ENCODE measurements at places on chromosomes 4 and X.

GRCh38 chr4:41693629-41694028 is 54.9 kb downstream of the PHOX2B start:
- peak; percentile 5 for DNase-seq

DNA sequence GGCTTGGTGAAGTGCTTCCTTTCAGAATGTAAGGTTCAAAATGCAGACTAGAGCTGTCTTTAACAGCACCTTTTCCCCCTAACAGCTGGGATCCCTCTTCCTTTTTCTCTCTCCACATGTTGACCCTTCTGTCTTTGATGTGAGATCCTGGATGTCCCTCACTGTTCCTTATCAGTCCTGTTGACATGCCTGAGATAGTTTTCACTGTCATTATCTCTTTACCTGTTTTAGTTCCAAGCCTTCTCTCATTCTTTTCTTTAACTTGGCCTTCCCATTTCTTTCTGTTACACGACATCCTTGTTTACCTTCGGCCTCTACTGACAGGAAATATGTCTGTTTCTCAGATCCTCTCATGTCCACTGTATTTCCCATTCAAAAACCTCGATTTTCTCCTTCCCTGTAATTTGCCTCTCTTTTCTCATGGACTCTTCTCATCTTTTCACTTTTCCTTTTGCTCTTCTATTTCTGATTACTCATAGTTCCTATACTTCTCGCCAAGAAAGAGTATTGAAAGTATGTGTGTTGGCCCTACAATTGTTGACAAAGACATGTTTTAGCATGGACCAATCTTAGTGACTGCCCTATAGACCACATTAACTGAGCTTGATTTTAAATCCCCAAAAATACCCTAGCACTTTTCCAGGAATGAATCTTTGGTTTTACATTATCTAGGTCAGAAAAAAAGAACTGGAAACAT is 1.2 kb upstream of the SOWAHB start:
- DNase-seq: no peak

DNA sequence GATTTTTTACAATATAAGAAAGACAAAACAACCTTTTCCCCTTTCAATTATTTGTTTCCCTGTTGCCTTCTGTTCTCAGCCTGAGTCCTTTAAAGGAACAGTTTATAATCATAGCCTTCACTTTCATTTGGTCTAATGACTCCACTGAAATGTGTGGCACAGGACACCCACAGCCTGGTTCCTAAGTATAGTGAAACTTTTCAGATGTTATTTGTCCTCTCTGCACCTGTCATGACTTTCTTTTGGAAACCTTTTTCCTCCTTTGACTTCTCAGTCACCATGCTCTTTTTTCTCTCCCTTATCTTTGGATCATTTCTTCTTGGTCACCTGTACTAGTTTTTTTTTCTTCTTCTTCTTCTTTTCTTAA is 237.8 kb upstream of the ANXA3 start:
- DNase-seq: no peak

DNA sequence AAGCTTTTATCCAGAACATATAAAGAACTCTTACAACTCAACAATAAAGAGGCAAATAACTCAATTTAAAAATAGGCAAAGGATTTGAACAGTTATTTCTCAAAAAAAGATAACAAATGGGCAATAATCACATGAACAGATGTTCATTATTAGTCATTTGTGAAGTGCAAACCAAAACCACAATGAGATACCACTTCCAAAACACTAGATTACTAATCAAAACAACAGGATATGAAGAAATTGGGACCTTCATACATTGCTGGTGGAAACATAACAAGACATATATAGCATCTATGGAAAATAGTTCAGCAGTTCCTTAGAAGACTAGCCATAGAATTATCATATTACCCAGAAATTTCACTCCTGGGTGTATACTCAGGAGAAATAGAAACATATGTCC is 224.6 kb downstream of the FBXO8 start:
- DNase-seq: no peak

DNA sequence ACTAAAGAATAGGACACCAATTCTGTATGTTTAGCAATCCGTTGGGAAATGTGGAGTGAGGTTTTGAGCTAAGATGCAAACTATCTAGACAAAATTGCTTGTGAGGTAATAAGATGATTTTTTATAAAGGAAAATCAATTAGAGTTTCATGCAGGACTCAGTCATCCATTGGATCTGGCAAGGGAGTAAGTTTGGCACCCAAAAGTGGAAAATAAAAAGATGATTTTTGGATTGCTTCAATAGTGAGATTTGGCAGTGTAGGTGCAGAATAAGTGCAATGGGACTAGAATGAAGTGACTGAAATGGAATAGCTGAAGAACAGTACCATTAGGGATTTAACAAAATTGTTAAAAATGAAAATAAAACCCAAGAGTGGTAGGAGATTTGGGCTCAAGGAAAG is 290.5 kb upstream of the EPHA5 start:
- DNase-seq: no peak

- DNase-seq: no peak
These were observed 47.6 kb downstream of the SH3KBP1 start for GRCh38 chrX:19839770-19840254.

GRCh38 chr4:121863799-121864198 is 6.5 kb downstream of the BBS7 start:
- no peak for DNase-seq

- peak; percentile 61 for DNase-seq
These were observed 76.3 kb downstream of the SYNPO2 start for GRCh38 chr4:118964891-118965411.

- DNase-seq: no peak
These were observed 13.8 kb downstream of the CENPC start for GRCh38 chr4:67531379-67531962.

DNA sequence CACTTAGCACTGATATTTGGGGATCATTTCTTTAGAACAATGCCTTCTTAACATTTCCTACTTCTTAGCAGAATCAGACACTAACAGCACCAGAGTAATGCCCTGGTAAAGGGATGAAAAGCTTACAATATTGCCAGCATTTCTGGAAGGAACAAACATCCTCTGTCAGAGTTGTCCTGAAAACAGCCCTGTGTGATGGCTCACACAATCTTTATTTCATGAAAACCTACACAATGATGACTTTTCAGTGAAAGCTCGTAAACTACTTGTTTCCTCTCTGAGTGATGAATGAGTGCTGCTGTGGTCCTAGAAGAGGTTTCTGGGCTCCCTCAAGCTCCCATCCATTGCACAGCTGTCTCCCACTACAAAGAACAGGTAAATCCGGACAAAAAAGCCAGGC is 52.8 kb downstream of the GPC4 start:
- DNase-seq: no peak

DNA sequence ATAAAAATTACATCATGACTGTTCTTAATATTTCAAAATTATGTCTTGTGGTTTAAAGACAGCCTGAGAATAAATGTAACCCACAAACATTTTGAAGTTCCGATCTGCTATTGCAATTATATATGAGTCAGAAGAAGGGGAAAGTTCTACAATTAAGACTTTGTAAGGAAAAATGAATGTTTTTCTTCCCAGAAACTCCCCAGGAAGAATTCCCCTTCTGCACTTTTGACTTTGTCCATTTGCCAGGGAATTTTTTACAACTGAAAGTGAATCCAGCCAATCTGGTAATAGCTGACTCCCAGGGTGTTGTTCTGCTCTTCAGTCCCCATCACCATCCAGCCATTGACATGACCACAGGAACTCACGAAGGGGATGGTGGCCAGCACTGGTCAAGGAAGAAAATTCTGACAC is 61.6 kb upstream of the NOCT start:
- DNase-seq: peak; percentile 73

GRCh38 chr4:76687746-76688448 is 210.0 kb downstream of the SOWAHB start:
- no peak for DNase-seq

DNA sequence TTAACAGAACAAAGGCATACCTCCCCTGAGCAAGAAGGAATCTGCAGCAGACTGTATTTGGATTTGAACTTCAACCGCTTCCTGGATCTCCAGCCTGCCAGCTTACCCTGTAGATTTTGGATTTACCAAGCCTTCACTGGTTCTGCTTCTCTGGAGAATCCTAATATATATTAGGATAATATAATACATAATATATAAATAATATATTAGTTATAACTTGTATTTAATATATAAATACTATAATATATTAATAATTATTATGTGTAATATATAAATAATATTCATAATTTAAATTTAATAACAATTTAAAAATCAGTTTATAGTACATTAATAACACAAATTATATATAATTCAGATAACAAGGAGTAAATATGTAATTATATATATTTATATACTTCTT is 121.4 kb downstream of the COX18 start:
- no peak for DNase-seq

GRCh38 chrX:50067435-50068284 is 133.1 kb downstream of the AKAP4 start:
- no peak for DNase-seq

DNA sequence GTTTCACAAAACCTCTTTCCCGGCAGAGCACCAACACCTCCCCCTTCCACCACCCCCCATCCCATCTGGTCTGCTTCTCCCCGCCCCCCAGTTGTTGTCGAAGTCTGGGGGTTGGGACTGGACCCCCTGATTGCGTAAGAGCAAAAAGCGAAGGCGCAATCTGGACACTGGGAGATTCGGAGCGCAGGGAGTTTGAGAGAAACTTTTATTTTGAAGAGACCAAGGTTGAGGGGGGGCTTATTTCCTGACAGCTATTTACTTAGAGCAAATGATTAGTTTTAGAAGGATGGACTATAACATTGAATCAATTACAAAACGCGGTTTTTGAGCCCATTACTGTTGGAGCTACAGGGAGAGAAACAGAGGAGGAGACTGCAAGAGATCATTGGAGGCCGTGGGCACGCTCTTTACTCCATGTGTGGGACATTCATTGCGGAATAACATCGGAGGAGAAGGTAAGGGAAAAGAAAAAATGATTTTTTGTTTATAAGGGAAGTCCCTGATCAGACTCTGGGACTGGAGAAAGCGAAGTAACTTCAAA is at the start of gene PDGFRA:
PDGFRA (plus strand) TSS at position 333 of the 541 bp plus-strand sequence. CDS start 29,476 bp downstream, outside the sequence.
- DNase-seq: peak; percentile 94

GRCh38 chr4:188214861-188215260 is 75.6 kb downstream of the TRIML1 start:
- no peak for DNase-seq

- DNase-seq: peak; percentile 27
These were observed 208.4 kb downstream of the NWD2 start for GRCh38 chr4:37452952-37453280.

DNA sequence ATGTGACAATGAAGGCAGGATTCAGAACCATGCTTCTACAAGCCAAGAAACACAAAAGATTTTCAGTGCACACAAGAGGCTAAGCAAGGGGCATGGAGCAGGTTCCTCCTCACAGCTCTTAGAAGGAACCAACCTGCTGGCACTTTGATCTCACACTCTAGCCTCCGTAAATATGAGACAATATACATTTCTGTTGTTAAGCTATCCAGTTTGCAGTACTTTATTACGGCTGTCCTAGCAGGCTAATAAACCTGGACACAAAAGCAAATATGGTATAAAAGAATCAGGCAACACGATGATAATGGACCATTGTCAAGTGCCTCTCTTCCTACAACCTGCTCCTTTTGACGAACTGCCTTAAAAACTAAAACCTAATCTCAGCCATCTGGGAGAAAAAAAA is 114.5 kb downstream of the ZAR1 start:
- no peak for DNase-seq

GRCh38 chr4:63556332-63556731 is 852.9 kb downstream of the TECRL start:
- no peak for DNase-seq

GRCh38 chr4:173642509-173642908 is 112.5 kb upstream of the HAND2 start:
- DNase-seq: no peak

GRCh38 chr4:83876047-83876446 is 340.1 kb downstream of the GPAT3 start:
- no peak for DNase-seq

- no peak for DNase-seq
These were observed at the start of gene STK32B for GRCh38 chr4:5051278-5052203. Gene STK32B, plus strand, starts transcription at chr4:5051480.

GRCh38 chr4:176498617-176499256 is 179.0 kb downstream of the SPCS3 start:
- DNase-seq: no peak

DNA sequence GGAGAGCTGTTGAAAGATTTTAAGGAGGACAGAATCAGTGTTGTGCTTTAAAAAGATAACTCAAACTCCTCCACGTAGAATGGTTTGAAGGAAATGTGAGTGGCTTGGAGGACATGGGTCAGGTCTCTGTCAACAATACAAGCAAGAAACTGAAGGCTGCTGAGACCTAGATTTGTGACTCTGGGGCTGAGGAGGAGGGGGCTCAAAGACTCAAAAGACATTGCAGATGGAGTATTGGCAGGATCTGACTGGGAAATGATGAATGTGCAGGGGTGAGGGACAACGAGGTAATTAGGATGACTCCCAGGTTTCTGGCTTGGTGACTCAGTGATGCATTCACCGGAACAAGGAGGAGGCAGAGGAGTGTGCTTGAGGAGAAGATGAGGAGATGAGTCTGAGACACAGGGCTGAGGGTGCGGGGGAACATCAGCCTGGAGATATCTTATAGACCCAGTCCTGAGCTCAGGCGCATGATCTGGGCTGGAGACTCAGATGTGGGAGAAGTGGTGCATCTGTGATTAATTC is 3.3 kb upstream of the RPS4X start:
- DNase-seq: peak; percentile 15

GRCh38 chr4:160213366-160213765 is 1110.5 kb downstream of the RAPGEF2 start:
- no peak for DNase-seq

DNA sequence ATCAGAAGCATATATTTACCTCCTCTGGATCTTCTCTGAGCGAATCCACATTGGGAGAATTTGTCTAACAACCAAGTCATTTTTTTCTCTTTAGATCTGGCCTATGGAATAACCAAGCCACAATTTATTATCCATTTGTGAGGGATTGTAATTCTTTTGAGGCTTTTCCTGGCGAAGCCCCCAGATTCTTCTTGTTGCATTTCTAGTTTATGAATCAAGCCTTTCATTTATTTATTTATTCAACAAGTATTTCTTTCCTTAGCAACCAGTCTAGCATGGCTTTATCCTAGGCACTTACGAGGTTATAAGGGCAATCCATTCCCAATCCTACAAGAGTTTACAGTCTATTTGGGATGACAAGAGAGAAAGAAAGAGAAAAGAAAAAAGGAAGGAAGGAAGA is 18.4 kb upstream of the FNIP2 start:
- DNase-seq: no peak

GRCh38 chr4:2958446-2958845 is 4.8 kb downstream of the NOP14 start:
- DNase-seq: no peak

DNA sequence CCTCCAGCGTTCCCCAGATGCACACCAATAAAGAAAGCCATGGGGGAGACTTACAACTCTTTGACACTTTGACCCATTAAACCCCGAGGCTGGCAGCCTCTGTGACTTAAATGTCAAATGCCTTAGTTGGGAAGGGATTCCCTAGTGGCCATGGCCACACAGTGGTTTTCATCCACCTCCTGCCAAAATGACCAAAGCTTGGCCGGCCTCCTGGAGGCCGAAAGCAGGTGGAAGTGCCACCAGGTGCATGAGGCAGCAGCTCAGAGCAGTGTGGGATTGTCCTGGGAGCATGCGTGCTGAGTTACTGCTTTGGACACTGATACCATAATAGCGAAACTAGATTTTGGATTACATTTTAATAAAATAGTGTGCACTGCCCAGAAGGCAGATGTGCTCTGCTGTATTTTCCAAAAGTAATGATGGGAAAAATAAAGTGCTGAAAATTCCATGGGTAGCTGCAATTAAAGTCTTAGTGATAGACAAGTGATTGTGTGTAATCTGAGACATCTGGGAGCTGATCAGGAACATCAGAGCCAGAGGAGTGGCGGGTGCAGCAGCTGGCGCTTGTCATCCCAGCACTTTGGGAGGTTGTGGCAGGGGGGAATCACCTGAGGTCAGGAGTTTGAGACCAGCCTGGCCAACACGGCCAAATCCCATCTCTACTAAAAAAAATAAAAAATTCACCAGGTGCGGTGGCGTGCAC is 39.8 kb upstream of the TADA2B start:
- no peak for DNase-seq

Data from skeletal muscle cell (primary cell).